ENCODE measurements at places on chromosomes 5 and 9.

GRCh38 chr5:149317281-149318048 lies 27.8 kb upstream of the GRPEL2 start:
- peak; percentile 78 for DNase-seq

DNA sequence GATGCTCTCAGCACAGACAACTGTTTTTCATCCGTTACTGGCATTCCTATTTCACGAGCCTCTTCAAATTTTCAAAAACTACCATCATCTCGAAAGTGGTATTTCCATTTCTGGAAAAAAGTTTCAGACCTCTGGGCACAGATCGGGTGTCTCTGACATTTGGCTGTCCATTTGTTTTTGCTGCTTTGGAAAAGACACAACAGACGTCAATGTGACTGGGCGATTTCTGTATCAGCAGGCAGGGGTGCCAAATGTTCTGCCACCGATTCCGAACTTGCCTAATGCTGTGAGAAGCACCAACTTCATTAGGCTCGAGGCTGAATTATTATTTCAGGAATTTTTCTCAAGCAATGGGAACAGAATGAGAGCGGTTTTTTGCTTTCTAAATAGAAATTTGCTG lies 105.6 kb downstream of the ARSB start:
- no peak for DNase-seq

GRCh38 chr9:126485662-126486061 lies 128.1 kb upstream of the LMX1B start:
- DNase-seq: no peak

DNA sequence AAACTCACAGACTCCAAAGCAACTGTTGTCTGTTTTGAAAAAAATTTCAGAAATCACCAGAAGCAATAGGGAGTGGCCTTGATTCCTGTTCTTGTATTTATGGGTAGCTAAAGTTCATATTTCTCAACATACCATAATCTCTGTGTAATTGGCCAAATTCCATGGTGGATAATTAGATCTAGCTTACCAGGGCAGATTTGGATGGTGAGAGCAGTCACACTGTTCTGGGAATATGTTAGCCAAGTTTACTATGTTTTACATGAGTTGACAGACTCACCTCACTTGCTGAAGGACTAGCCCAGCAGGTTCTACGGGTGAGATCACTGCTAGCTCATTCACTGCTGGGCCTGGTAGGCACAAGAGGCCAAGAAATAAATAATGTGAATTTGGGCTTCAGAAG lies 32.7 kb upstream of the CDKN2B start:
- no peak for DNase-seq

- DNase-seq: no peak
These were observed 218.4 kb downstream of the EBF1 start for GRCh38 chr5:158881091-158881880.

DNA sequence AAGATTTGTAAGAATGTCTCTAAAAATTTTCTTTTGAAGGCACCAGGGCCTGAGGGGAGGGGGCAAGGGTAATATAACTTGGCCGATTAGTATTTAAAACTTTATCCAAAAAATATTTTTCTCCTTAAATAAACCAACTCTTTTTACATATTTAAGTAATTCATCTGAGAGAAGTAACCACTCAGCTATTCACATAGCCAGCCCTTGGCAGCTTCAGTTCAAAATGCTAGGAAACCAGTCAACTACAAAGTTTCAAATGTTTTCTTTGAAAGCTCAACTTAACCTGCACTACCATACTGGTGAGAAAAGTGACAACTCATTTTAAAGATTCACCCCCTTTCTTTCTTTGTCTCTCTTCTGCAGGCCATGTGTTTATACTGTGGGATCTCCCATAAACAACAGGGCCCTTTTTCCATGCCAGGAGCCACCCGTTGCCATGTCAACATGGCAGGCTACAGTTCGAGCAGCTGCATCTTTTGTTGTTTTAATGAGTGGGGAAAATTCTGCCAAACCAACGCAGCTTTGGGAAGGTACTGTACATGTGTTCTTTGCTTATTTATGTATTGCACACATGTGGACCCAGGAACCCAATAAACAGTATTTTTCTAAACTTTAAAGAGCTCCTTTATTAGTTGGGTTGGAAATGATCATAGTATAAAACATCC lies 46.3 kb downstream of the AOPEP start:
- peak; percentile 90 for DNase-seq

DNA sequence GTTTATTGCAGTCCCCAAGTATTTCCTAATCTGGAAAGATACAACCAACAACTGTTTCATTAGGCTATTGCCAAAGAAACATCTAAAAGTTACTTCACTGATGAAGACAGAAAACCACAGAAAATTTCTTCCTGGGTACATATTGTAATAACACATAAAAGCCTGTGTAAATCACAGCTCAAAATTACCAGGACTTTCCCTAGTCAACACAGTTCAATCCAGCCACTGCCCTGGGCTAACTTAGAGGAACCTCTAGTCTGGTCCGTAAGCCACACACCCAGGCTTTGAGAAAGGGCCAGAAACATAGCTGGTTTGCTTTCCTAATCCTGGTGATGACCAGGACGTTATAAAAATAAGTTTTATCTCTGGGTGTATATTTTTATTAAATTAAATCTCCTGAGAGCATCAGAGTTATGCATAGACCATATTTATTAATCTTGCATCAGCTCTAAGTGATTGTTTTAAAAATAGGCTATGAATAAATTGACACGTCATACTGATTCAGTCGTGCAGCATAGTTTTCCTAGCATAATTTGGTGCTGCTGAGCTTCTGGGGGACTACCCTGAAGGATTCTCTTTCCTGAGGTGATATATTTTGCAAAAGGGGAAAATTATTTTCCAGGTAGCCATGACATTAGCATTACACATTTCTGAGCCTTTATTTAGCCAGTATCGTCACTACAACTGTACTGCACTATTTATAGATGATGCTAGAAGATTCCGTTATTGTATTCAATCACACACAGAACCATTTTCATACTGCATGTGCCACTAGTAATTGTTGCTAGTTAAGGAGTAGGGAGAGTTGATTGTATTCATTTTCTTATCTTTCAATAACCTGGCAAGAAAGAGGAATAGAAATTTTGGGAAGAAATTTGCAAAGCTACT lies 12.6 kb upstream of the MUSK start:
- peak; percentile 68 for DNase-seq

Data from myocyte (in vitro differentiated cells).